NCI-H524 (cell line): ENCODE measurements at places on chromosomes 7 and 10.

DNA sequence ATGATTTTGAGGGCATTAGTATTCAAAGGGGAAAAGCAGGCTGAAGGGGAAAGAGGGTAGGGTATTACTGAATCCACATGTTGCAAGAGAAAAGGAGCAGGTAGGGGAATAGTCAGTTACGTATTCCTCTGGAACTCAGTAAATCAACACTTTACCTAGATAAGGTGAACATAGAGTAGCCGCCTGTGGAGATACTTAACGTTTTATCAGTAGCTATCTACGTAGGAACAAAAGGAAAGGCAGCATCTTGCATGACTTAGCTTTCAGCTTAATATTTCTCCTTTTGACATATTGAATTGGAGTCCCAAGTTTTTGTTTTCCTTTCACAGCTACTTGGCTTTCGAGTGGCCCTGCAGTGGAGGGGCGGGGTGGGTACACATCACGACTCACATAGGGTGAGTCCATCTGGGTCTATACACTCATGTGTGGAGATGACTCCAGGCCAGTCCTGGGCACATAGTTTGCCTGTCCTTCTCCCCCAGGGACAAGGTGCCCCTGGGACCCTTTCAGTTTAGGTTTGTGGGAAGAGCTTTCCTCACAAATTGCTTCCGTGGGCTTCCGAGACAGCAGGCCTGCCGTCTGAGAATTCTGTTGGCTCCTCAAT, 48.1 kb downstream of the CCNY start:
- DNase-seq, result no peak

DNA sequence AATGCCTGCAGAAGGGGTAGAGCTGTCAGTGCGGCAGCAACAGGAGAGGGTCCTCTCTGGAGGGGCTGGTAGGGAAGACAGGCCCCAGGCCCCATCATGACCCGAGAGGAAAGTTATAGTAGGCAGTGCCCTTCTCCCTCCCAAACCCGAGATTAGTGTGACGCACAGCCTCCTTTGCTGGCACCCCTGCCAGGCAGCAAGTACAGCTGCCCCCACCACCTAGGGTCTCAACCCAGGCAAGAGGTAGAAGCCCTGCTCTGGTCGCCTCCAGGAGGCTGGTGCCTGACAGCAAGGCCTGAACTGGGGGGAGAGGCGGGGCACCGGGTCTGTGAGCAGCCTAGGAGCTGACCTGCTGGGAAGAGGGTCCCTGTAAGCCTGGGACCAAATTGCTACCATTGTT, 15.5 kb downstream of the LOXL4 start:
- no peak for DNase-seq

DNA sequence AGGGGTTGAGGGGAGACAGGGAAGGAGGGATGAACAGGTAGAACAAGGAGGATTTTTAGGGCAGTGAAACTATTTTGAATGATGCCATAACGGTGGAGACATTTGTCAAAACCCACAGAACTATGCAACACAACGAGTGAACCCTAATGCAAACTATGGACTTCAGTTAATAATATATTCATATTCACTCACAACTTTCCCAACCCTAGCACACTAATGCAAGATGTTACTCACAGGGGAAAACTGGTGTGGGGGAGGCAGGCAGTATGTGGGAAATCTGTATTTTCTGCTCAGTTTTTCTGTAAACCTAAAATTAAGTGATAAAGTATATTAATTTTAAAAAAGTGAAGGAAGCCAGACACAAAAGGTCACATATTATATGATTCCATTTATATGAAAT, 17.3 kb downstream of the GNA12 start:
- DNase-seq, result no peak

DNA sequence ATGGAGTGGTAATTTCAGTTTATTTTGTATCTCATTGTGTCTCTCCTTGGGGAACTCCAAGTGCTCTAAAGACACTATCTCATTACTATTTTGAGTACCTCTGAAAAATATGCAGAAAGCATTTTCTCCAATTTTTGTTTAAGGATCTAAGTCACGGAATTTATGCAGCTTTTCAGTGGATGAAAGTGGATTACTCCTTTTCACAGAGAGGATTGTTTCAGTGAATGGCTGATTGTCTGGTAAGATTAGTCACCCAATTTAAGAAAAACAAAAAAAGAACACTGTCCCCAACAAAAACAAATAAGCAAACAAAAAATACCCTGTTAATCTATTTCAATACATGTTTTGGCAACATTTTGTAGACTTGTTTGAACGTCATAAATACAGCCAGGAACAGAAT, 338.3 kb upstream of the TEX47 start:
- DNase-seq, result no peak

- no peak for DNase-seq
Measured at GRCh38 chr10:14975672-14976273, 16.6 kb downstream of the MEIG1 start.

DNA sequence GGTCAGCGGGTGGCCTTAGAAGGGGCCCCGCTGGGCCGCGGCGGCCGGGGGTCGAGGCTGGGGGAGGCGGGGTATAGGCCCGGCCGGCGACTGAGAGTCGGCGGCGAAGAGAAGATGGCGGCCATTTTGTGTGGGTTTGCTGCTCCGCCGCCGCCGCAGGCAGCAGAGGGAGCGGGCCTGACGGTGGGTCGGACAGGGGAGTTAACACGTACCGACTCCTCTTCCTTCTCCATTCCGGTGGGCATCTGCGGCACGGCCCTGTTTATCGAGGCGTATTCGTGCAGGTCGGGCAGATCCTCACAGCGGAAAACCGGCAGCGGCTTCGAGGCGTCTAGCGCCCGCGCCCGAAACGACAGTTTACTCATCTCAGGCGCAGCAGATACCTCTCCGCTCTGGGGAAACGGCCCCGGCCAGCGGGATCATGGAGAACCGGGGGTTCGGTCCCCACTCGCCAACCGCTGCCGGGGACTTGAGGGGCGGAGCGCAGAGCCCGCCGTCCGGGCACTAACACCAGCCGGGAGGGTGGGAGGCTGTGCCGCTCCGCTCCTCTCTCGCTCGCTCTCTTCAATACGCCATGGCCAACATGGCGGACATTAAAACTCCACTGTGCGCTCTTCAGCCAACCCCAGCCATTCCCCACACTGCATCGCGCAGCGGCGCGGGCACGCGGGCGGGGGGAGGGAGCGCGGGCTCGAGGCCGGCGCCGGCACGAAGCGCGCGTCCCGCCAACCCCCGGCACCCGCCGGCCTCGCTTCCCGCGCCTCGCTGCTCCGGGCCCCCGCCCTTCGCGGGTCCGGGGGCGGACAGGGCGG, at the start of gene EPC1:
Gene EPC1, minus strand, starts transcription at position 608 of the 812 bp plus-strand sequence. Its CDS starts 243 bp downstream, at position 365.
- DNase-seq, result peak; percentile 32

GRCh38 chr10:117804470-117805011, 242.2 kb downstream of the RAB11FIP2 start:
- peak; percentile 17 for DNase-seq

GRCh38 chr7:37377231-37377630, 71.4 kb downstream of the ELMO1 start:
- DNase-seq, result no peak

- no peak for DNase-seq
Measured at GRCh38 chr7:31203551-31203950, 137.0 kb downstream of the NEUROD6 start.

- no peak for DNase-seq
Measured at GRCh38 chr10:89398003-89398749, 5.8 kb downstream of the IFIT1 start.

DNA sequence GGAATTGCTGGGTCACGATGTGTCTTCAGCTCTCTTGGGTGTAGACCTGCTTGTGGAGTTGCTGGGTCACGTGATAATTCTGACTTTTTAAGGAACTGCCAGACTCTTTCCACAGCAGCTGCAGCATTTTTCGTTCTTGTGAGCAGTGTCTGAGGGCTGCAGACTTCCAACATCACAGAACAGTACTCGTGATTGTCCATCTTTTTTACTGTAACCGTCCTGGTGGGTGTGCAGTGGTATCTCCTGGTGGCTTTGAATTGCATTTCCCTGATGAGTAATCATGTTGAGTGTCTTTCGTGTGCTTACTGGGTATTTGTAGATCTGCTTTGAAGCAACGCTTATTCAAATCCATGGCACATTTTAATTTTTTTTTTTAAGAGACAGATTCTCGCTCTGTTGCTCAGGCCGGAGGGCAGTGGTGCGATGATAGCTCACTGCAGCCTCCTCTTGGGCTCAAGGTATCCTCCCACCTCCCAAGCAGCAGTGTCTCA, 22.7 kb downstream of the INPP5A start:
- no peak for DNase-seq

- DNase-seq, result no peak
Measured at GRCh38 chr7:84651876-84652275, 457.3 kb upstream of the SEMA3A start.

GRCh38 chr7:88092676-88092999, 127.2 kb downstream of the SRI start:
- DNase-seq, result peak; percentile 98

- no peak for DNase-seq
Measured at GRCh38 chr7:96303686-96304443, 18.0 kb downstream of the SLC25A13 start.

- DNase-seq, result peak; percentile 33
Measured at GRCh38 chr10:59865101-59865500, 41.3 kb downstream of the CCDC6 start.

DNA sequence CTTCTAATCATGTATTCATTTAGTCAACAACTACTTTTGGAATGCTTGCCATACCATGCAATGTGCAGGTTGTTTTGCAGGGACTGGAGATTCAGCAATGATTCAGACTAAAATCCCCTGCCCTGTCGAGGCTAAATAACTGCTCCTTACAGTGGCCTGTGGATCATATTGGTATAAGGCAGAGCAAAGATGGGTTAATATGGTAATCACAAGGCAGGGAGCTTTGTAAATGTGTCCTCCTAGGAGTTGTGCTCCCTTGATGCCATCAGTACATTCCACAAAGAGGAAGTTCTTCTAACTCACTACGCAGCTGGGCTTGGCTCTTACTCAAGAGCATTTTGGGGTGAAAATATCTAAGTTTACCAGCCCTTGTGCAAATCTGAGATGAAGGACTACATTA, 614 bp upstream of the IFIT2 start:
- DNase-seq, result no peak

GRCh38 chr10:129192344-129193128, 274.5 kb upstream of the MGMT start:
- DNase-seq, result no peak

DNA sequence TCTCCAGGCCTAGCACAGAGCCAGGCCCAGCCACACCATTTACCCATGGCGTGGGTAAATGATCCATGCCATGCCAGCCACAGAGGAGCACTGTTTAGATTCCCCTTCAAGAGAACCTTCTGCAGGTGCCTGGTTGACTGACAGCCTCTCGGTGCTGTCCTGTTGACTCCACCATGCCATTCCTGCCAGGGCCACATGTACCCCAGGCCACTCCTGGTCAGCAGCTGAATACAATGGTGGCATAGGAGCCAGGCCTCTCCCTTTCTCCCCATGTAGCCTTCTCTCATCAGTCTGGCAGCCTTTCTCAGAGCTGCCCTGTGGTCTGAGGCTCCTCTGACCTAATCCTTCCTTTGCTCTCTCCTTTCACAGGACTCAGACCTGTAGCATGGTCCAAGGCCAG, 39.2 kb upstream of the GPAM start:
- no peak for DNase-seq

DNA sequence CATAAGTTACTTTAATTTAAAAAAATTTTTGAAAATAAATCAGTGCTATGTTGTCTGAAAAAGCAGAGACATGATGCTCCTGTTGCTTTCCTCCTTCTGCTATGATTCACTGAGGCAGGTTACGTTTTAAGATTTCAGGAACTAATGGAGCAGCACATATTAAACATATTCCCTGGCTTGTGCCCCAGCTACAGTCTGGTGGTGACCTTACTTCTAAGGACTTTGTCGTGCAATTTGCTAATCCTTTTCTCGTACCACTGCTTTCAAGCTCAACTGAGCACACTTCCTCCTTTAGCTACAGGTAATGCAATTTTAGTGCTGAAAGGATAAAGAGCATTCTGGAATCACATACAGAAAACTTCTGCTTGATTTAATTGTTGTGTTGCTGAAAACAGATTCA, 16.2 kb upstream of the PRR15 start:
- DNase-seq, result no peak

DNA sequence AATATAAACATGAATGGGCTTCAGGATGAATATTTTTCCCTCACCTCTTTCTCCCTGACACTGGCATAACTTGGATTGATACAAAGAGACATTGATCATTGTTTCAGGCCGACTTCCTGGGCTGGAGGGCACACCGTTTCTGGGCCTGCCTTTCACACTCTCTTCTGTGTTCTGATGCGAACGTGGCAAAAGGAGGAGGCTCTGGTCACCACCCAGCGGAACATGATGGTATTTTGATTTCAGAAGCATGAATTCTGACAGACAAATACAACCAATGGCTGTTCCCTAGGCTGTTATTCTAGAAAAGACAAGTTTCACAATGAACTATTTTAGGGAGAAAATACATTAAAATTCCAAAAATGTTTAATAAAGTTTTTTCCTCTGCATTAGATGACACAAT, 534.5 kb upstream of the MKI67 start:
- no peak for DNase-seq

- DNase-seq, result no peak
Measured at GRCh38 chr10:26439406-26440087, 1.4 kb downstream of the APBB1IP start.

DNA sequence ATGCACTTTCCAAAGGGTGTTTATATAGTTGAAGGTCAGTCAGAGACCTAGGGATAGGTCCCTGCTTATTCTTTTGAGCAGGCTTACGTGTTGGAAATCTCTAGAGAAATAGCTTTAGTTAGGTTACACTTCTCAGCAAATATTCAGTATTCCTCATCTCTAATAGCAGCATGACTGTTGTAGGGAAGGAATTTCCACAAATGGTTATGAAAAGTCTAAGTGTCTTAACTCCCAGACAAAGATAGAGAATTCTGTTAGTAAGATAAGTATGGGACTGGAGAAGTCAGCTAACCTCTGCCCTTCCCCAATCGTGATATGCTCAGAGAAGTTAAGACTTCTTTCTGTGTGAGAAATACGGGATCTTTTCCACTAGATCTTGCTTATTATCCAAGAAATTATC, 16.5 kb downstream of the SGPL1 start:
- no peak for DNase-seq

GRCh38 chr7:105050493-105050892, 36.5 kb downstream of the KMT2E start:
- no peak for DNase-seq

DNA sequence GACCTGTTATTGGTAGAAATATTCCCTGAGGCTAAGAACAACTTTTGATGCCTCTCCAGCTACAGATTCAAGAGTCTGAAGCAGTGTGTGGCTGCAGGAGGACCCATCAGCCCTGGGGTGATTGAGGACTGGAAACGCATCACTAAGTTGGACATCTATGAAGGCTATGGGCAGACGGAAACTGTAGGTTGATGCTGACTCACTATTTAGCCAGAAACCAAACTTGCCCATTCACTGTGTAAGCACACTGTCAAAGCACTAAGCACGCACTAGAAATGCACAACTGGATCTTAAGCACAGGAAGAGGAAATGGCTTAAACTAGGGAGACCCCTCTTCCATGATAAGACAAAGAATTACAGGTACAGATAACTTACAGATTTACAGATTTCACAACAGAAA, 20.8 kb downstream of the ACSM6 start:
- DNase-seq, result no peak

GRCh38 chr7:79241288-79242060, 212.0 kb downstream of the MAGI2 start:
- DNase-seq, result no peak

GRCh38 chr10:132414402-132415016, 17.5 kb downstream of the PWWP2B start:
- no peak for DNase-seq

- DNase-seq, result no peak
Measured at GRCh38 chr7:115763347-115763746, 267.2 kb downstream of the TFEC start.

GRCh38 chr10:7853226-7853842, 35.0 kb downstream of the TAF3 start:
- DNase-seq, result no peak

GRCh38 chr10:15787426-15787825, 67.7 kb upstream of the ITGA8 start:
- DNase-seq, result no peak
